Omental fat pad (tissue), 4 donors: ENCODE measurements at places on chromosomes 6 and 20.

DNA sequence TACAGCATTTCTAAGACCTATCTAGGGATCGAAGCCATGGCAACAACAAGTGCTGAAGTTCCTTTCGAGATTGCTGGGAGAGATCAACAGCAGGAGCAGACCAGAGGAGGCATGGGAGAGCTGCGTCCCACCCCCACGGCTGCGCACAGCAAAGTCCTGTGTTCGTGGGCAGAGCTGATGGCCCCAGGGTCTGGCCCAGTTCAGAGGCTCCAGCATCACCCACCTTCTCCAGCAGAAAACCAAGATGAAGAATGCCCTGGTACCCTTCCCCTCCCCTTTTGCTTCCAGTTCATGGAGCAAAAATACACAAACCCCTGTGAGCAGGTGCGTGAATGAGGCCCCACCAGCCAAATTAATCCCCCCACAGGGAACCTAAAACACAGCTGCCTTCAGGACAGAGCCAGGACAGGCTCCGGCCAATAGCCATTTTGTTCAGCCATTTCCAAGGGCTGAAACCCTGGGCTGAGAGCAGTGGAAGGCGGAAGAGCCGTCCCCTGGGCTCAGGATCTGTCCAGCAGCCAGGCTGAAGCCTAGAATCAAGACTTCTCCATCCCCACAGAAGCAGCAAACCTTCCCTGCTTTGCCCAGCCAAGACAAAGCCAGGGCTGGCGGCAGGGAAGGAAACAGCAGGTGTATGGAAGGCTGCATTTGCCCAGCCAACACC is 102.8 kb downstream of the PREX1 start:
- DNase-seq: no peak

DNA sequence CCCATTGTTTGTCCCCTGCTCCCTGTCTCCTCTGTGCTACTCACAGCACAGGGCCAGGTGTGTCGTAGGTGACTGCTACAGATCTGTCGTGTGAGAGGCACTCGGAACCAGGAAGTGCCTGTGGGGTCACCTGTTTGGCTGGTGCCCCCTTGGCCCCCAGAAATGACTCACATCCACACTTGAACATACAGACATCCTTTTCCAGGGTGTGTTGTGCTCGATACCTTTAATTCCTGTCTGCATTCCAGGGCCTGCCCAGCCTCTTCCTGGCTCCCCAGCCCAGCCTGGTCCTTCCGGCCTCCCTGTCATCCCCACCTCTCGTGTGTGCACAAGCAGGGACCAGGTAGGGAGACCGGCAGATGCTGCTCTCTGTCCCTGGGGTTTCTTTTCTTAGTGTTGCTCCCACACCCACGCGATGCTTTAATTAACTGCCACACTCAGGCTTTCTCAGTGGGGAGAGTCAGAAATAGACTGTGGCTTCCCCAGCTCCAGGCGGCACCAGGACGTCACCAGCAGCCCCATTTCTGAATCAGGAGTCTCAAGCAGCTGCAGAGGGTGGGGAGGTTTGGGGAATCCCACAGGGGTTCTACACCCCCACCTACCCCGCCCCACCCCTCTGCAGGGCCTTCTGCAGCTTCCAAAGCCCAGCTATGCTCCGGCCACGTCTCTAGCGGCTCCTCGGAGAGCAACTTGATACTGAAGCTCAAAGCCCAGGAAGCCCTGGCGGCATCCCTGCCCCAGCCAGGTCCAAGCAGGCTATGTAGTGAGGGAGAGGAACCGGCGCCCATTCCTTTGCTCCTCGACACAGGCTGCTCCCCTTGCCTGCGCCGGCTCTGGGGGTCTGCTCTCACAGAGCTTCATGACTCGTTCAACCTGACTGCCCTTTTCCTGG is 102.2 kb downstream of the SYCP2 start:
- no peak for DNase-seq

DNA sequence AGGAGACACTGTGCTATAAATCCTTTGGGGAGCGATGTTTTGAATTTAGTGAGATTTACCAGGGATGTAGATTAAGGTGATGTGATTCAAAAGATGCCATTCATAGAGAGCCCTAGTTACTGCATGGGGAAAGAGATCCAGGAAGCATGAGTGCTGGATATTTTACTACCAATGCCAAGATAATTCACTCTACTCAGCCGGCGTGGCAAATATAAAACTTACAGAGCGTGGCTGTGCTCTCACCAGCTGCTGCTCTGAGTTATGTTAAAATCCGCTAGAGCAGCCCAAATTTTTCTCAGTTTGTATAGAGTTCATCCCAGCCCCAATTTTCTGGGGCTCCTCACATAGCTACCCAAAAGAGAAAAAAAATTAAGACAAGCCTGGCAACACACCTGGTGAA is 48.6 kb downstream of the BFSP1 start:
- no peak for DNase-seq

GRCh38 chr6:21999012-21999528 is 297.8 kb downstream of the PRL start:
- DNase-seq: no peak

DNA sequence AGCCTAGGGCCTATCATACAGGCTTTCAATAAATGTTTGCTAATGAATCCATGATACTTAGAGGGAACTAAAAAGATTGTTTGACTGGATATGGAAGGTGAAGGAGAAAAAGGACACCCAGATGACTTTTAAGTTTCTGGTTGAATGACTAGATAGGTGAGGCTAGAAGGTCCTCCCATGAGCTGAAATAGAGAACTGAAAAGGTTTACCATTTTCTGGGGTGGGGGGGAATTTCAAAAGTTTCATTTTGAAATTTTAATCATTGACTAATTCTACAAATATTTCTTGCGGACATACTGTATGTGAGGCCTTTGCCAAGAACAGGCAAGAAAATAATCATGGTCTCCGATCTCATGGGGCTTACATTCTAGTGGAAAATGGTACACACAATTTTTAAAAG is 17.9 kb upstream of the ZBTB2 start:
- DNase-seq: no peak

DNA sequence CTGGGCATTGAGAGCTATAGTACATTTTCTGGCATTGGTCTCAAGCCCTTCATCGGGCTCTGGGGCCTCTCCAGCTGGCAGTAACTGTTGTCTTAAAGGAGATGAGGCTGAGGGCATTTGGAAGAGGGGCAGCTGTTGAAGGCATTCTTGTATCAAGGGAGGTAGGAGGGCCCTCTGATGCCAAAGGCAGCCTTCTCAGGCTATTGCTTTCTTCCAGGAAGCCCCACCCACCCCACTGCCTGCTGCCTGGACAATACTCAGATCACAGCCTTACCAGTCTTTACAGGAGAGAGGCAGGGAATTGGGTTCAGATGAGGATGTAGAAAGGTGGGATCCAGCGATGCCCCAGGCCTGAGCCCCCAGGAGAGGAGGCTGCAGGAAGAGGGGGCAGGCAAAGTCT is 46.0 kb downstream of the CPXM1 start:
- DNase-seq: no peak

- DNase-seq: no peak
Measured at GRCh38 chr6:4253604-4254231, 118.3 kb upstream of the ECI2 start.

DNA sequence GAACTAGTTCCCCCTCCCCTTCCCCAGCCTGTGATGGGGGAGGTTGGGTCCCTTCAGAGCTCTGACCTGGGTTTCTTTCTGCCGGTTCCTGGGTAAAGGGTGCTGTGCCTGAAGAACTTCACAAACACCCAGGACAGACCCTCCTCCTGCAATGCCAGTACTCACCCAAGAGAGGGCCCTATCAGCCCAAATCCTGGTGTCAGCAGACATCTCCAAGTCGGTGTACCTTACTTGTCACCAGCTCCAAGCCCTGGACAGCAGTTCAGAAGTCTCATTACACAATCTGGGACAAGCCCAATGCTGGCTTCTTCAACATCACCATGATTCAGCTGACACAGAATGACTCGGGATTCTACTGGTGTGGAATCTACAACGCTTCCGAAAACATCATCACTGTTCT is 467 bp downstream of the TREML4 start:
- DNase-seq: no peak

DNA sequence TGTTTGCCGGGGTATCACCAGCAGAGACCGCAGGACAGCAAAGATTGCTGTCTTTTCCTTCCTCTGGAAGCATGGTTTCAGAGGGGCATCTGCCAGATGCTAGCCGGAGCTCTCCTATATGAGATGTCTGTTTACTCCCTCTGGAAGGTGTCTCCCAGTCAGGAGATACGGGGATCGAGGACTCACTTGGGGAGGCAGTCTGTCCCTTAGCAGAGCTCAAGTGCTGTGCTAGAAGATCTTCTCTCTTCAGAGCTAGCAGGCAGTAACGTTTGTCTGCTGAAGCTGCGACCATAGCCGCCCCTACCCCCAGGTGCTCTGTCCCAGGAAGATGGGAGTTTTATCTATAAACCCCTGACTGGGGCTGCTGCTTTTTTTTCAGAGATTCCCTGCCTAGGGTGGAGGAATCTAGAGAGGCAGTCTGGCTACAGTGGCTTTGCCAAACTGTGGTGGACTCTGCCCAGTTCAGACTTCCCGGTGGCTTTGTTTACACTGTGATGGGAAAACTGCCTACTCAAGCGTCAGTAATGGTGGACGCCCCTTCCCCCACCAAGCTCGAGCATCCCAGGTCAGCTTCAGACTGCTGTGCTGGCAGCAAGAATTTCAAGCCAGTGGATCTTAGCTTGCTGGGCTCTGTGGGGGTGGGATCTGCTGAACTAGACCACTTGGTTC is 133.0 kb upstream of the FLRT3 start:
- no peak for DNase-seq

DNA sequence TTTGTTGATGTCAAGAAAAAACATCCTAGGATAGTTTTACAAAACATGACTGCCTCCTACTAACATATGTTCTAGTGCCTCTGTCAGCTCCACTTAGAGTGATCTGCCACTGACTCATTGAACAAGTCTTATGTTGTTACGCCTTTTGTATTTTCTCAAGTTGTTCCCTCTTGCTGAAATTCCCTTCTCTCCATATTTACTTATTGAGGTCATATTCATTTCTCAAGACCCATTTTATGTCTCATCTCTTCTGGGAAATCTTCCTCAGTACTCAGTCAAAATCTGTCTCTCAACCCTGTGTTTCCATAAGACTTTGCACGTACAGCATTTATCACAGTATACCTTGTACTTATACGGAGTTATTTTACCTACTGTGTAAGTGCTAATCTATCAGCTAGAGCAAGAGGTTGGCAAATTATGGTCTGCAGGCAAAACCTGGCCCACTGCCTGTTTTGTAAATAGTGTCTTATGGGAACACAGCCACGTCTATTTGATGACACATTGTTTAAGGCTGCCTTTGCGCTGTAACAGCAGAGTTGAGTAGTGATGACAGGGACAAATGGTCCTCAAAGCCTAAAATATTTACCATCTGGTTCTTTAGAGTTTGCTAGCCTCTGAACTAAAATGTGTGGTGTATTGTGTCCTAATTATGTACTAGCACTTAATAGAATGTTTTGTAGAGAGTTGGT is 83.4 kb downstream of the ADGRB3 start:
- DNase-seq: no peak

DNA sequence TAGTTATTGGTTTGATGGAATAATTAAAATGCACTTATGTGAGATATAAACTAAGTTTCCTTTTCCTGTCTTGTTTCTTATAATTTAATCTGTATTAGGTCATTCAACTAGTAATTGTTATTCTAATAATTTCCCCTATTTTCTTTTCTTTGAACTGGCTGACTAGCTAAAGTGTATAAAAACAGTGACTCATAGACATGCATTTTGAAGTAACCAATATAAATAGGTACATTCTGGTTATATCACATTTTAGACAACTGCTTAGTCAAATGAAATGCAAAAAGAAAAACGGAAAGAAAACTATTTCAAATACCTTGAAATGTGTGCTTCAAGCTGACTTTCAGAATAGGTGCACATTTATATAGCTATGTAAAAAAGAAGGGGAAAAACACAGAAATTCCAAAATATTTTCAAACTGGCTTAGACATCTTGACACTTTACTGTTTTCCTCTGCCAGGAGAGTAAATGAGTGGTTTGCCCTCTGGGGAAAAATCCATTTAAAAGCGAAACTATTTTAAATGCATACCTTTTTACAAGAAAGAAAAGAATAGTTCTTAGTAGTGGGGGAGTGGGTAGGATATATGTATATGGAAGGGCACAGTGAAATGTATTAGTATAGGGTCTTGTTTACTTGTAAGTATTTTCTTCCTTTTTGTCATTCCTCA is 28.3 kb downstream of the KCNQ5 start:
- DNase-seq: no peak

- DNase-seq: no peak
Measured at GRCh38 chr6:145372671-145373151, 362.6 kb downstream of the EPM2A start.

DNA sequence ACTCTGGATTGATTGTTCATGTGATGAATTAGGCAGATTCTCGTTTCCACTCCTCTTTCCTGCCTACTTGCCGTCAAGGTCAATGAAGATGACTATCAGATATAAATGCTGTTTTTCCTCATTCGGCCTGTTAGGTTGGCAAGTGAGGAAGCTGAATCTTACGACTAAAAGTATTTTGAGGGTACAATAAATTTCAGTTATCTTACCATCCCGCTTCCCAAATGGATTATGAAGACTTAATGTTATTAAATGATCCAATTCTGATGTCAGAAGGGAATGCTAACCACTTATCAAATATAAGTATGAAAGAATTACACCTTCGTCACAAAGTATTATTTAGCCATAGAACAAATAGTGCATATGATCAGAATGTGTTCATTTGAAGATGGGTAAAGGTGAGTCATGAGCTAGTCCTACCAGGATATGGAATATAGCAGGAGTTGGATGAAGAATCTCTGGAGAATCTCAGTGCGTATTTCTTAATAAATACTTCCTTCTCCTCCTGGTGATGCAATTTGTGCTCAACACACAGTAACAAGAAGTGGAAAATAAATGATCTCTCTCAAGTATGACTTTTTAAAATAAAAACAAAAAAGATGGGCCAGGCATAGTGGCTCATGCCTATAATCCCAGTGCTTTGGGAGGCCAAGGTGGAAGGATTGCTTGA is 4.6 kb downstream of the GPLD1 start:
- no peak for DNase-seq

DNA sequence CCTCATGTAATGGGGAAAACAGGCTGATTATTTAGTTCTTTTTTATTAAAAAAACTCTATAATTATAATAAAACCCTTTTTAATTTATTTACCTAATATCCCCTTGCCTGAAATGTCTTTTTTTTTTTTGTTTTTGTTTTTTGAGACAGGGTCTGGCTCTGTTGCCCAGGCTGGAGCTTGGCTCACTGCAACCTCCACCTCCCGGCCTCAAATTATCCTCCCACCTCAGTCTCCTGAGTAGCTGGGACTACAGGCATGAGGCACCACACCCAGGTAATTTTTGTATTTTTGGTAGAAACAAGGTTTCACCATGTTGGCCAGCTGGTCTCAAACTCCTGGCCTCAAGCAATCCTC is 30.3 kb upstream of the HBS1L start:
- no peak for DNase-seq

DNA sequence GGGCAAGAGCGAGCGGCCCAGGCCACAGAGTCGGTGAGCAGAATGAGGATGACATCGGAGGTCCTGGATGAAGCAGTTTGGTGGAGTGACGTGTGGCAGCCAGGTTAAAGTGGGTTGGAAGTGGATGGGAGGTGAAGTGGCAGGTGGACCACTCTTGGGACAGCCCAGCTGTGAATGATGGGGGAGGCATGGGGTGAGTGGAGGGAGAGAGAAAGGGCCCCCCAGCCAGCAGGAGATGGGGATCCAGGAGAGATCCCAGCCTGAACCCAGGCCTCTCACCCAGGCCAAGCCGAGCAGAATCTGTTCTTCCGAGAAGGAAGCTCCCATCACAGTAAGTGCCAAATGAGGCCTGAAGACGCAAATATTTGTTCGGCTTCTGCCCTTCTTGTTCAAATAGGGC is 27.0 kb upstream of the SLC32A1 start:
- DNase-seq: no peak
